ENCODE measurements at places on chromosomes 4 and X.

- no peak for DNase-seq
Measured at GRCh38 chr4:41437111-41437536, 100.8 kb upstream of the LIMCH1 start.

GRCh38 chr4:127335073-127335620, 297.6 kb upstream of the INTU start:
- DNase-seq: no peak

DNA sequence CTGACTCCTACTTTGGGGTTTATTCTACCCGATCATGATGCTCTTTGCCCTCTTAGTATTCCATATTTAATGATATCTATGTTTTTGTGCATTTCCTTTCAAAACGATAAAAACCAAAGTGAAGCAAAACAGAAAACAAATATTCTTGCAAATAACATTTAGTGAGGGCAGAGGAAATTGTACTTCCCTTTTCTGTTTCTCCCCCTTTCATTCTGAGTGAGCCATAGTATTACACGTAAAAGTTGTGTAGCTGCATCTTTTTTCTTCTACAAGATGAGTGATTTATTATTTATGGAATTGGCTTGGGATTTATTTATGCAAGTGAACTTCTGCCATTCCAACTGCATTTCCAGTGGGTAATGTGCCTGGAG, 109.9 kb downstream of the AFF2 start:
- no peak for DNase-seq

- DNase-seq: no peak
Measured at GRCh38 chrX:96455078-96455477, 229.6 kb upstream of the DIAPH2 start.

DNA sequence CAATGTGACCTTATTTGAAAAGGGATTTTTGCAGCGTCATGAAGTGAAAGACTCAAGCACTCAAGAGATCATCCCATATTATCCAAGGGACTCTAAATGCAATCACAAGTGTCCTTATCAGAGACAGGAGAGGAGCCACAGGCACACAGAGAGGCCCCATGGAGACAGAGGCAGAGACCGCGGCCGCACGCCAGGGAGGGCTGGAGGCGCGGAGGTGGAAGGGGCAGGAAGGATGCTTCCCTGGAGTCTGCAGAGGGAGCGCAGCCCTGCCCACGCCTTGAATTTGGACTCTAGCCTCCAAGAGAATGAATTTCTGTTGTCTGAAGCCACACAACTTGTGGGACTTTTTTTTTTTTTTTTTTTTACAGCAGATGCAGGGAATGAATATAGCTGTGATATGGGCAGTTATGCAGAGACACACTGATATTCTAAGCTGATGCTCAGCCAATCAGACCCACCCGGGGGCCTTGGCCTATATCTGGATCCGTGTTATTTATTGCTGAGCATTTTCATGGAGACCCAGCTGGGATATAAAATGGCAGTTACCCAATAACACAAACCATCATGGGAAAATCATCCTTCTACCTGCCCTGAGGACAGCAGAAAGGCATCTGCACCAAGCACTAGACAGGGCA, 244.8 kb upstream of the PSAPL1 start:
- no peak for DNase-seq

GRCh38 chrX:68827848-68828624, 785 bp upstream of the EFNB1 start:
- peak; percentile 63 for DNase-seq

DNA sequence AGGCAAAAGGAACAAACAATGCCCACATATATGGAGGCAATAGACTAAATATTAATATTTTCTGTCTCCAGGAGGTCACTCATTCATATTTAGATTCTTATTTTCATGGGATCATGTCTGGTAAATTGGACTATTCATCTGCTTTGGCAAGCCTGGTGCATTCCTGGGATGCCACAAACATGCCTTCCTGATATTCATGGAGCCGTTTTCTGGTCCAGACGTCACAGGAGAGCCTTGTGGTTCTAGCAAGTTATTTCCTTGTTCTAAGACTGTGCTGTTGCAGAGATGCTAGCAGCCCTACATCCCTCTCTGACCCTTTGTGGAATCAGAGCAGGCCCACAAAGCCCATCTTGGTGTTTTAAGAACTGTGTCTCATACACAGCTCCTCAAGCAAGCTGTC, 16.1 kb upstream of the EXOSC9 start:
- DNase-seq: no peak

DNA sequence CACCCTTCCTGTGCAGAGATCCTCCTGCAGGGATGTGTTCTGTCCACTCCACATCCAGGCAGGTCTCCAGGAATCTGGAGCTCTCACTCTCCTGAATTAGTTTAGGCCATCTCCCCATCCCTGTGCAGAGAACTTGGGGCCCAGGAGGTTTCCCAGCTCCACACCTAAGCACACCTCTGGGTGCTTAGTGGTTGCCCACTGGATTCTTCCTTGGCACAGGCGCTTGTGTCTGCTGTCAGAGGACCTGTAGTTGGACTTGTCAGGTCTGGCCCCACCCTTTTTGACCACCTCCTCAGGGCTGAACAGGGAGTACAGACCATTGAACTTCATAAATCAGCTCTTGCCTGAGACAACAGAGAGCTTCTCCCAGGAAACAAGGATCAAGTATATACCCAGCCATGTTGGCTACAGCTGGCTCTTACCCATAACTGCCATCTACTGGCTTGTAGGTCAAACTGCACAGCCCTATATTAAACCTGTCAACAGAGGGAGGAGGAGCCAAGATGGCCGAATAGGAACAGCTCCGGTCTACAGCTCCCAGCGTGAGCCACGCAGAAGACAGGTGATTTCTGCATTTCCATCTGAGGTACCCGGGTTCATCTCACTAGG, 275.5 kb downstream of the PPARGC1A start:
- peak; percentile 6 for DNase-seq

DNA sequence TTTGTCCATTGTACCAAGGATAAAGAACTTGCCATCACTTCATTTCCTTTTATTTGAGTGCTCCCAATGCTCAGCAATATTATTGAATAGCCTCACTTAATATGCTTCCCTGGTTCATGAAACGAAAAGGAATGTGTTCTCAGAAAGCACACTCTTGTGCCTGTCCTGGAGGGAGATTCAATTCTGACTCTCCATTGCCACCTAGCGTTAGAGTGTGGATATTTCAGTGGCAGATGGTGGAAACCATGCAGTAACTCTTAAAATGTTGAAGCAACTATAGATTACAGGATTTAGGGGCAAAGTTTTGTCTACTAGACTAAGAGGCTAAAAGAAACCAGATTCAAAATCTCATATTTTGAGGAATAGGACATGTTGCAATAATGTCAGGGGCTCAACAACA, 36.0 kb downstream of the GAB3 start:
- DNase-seq: peak; percentile 65

- DNase-seq: no peak
Measured at GRCh38 chr4:5238173-5238572, 186.9 kb downstream of the STK32B start.

- DNase-seq: peak; percentile 6
Measured at GRCh38 chr4:68490826-68491457, 43.7 kb downstream of the TMPRSS11E start.

DNA sequence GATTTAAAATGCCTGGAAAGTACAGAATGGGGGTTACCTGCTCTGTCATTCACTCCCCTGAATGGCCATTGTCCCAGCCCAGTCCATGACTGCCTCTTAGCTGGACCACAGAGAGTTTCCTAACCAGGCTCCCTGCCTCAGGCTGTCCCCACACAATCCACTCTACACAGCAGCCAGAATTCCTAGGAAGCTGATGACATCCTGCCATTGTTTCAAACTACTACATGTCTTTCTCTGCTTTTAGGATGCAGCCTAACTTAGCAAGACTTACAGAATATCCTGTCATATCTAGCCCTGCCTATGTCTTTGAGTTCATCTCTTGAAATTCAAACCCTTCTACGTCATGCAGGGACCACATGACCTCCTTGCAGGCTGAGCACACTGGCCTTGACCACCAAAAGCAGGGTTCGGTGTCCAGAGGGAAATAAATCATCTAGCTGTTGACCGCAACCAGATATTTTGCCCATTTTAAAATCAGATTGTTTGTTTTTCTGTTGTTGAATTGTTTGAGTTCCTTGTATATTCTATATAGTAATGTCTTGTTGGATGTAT, 16.1 kb upstream of the CRMP1 start:
- DNase-seq: no peak

- no peak for DNase-seq
Measured at GRCh38 chr4:153166716-153167501, 37.3 kb upstream of the TRIM2 start.

DNA sequence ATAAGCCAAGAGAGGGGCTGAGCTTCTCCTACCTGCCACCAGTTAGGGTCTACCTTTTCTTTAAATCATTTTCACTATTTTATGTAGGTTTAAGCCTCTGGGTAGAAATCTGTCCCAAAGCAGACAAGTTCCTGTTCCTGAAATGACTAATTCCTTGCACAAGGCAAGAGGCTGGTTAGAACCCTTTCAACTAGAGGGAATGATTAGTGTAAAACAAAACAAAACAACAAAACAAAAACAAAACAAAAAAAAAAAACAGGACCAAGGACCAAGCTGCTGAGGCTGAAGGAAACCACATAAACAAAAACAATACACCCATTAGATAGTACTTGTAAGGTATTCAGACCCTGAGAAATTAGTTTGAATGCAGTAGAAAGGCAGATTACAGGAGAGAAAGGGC, 62.7 kb downstream of the MAML3 start:
- no peak for DNase-seq

DNA sequence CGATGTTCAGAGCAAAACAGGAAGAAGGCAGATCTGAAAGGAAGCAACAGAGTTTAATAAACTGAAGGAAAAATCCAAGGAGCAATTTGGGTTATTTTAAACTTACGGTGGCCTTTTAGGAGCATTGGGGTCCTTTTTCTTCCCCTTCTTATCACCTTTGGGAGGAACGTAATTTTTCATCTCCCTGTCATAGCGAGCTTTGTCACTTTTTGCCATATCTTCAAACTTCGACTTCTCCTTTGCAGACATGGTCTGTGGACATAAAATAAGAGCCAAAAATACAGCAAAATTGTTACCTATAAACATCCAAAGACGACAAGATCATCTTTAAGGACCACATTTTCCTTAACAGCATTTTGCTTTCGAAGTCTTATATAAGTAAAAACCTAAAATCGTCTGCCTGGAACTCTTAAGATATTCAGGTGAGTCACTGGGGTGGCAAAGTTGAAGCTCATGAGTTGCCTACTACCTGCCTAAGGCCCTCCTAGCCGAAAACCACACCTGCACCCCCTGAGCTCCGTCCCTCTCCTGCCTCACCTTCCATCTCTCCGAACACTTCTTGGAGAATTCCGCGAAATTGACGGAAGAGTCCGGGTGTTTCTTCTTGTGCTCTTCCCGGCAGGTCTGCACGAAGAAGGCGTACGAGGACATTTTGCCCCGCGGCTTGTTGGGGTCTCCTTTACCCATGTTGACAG, 1.0 kb downstream of the HMGB2 start:
- DNase-seq: peak; percentile 36

DNA sequence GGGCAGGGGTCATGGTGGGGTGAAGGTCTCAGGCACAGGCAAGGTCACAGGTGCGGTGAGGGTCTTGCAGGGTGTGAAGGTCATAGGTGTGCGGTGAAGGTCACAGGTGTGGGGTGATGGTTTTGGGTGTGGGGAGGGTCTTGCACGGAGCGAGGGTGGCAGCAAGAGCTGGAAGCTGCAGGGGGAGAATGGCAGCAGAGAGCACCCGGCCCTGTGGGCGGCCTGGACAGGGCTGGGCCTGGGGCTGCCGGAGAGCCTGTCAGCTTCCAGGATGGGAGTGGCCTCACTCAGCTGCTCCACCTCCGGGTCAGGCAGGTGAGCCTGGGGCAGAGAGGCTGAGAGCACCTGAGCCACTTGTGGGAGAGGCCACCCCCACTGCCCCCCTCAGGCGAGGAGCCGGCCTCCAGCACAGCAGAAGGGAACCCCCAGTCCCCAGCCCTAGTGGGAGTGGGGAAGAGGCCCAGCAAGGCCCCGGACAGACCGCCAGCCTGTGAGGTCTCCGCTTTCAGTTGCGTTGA, 1.5 kb downstream of the MSANTD1 start:
- no peak for DNase-seq

DNA sequence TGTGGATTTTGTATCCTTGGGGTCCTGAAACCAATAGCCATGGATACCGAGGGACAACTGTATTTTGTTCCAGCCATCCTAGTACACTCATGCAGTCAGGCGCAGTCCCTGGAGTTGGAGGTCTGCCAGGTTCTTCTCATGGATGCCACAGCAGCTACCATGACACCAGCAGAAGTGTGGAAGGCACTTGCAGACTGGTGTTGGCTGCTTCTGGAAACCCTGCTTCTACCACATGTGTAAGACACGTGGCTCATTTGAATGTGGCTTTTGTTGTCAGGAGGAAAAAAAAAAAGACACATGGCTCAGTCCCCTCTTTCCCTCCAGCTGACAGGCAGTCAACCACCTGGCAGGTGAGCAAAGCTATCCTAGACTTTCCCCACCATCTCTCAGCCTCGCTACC, 19.4 kb downstream of the DRD5 start:
- no peak for DNase-seq
